ENCODE measurements at places on chromosomes 5 and 9.

DNA sequence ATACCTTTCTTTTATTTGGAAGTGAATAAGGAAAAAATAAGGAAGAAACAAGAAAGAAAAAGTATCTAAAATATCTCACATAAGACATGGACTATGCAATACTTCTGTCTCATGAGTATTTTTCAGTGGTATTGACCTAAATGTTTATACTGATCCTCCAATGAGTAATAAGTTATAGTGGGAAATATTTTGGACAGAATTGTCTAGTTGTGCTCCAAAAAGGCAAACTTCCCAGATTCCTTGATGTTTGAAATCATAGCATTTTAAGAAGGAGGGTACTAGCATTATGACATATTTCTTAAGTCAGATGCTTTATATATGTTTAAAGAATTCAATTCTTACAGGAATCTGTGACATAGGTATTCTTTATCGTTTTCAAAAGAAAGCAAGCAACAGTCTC, 34.5 kb upstream of the BASP1 start:
- no peak for DNase-seq

DNA sequence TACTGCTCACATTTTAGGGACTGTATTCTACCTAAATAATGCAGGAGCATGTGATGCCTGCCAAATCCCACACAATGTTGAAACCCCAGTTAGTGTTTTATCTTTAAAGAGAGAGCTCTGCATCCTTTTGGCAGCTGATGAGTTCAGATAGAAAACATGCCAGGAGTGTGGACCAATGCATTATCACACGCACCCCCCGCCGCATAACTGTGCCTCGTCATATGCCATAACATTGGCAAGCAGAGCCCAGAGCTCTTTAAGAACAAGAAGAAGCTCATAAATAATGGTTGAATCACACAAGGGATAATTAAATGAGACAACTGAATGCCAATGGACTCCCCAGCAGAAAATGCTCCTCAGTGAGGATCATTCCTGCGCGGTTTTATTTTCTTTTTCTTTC, 52.8 kb upstream of the RORB start:
- no peak for DNase-seq

DNA sequence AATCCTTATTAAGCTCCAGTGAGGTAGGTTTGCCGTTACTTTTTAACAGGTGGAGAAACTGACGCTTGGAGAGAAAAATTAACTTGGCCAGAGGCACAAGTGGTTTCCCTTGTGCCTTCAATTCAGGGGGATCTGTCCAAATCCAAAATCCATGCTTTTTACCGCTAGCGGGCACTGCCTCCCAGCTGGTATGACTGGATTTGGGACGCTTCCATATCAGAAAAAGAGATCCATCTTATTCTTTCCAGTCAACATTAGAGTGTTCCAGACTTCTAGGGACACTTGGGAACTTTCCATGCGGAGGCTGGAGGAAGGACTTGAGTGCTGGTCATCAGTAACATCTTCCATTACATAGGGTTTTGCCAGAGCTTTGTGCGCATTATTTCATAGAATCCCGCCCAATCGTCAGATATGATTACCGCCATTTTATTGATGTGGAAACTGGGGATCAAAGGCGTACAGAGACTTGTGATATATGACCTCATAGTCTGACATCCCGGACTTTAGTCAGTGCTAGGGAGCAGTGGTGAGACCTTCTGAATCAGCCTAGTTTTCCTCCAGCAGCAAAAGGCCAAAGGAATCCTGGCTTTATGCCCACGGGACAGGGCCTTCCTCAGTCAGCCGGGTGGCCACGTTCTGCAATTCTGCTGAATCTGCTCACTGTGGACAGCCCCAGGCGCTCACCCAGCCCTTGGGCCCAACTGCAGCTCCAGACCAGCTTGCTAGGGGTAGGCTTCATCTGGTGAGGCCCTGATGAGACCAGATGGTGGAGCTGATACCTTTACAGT, 1.1 kb upstream of the GNPDA1 start:
- peak; percentile 37 for DNase-seq

- DNase-seq = peak; percentile 88
These were observed 23.6 kb downstream of the PCDHGC5 start for GRCh38 chr5:141512390-141512910.

GRCh38 chr5:79566896-79567295, 45.3 kb upstream of the TENT2 start:
- no peak for DNase-seq

DNA sequence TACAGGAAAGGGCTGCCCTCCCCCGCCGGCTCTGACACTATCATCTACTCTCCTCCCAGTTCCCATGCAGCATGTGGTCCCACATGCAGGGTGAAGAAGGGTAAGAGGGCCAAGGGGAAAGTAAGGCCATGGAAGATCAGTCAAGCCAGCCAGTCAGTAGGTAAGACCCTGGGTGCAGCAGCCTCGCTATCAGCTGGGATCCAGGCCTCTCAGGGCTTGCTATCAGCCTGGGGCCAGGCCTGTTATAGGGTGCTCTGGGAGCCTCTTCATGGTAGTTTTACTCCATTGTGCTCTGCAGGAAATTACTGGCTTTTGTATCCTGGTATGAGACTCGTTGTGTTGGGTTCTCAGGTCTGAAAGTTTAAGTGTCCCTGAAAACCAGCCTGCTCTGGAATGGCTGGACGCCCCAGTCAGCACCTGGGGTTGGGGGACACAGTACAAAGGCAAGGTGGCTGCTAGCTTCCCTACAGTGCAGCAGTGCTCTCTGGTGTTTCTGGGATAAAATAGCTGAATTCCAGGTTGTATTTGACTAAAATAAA, 21.4 kb downstream of the SLC22A4 start:
- DNase-seq = no peak
